LHCN-M2 (cell line): ENCODE measurements at places on chromosomes 5 and 9.
A peak's percentile ranks its signal among the peaks of the same experiment; 100 is the strongest.

DNA sequence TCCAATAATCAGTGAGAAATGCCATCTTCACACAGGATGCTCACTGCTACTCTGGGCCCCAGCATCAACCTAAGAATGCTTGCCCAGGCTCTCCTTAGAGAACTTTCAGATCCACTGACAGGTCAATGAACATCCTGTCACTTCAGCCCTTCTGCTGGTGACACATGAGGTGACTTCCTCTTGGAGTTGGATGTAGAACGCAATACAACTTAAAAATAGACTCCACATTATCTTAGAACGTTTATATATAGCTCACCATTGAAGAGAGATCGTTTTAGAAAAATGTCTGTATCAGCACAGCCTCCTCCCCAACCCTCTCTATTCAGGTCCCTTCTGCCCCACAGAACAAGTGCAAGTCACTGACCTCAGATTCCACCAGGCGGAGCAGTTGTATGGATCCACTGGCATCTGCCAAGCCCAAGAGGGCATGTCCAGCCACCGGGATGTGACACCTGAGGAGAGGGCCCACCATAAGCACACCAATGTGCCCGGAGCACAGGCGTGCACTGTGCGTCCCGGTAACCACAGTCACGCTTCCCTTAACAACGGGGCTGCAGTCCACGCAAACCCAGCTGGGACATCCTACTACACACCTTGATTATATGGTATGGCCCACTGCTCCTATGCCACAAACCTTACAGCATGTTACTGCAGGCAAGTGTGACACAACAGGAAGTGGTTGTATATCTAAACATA is 2.9 kb downstream of the DPH7 start:
- DNase-seq: no peak

- no peak for DNase-seq
These were observed 582.4 kb downstream of the BRINP1 start for GRCh38 chr9:118786877-118787276.

DNA sequence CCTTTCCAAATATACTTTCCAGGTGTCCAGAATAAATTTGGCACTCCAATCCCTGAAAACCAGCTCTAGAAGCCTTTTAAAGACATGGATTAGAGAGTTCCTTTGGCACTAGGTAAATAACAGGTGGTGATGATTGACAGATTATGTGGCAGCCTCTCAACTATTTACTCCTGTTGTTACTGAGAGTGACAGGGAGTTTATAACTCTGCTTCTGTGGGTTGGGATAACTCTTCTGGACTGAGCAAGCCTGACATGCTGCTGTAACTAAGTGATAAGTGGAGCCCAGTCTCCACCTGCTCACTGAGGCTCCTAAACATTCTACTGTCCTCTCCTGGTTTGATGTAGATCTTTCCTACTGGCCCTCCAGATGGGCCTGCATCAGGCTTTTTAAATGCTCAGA is 693.2 kb upstream of the FTMT start:
- no peak for DNase-seq

- DNase-seq: no peak
These were observed 103.3 kb upstream of the PITX1 start for GRCh38 chr5:135137146-135137915.

- peak; percentile 24 for DNase-seq
These were observed 46.0 kb downstream of the CRB2 start for GRCh38 chr9:123401879-123402513.

DNA sequence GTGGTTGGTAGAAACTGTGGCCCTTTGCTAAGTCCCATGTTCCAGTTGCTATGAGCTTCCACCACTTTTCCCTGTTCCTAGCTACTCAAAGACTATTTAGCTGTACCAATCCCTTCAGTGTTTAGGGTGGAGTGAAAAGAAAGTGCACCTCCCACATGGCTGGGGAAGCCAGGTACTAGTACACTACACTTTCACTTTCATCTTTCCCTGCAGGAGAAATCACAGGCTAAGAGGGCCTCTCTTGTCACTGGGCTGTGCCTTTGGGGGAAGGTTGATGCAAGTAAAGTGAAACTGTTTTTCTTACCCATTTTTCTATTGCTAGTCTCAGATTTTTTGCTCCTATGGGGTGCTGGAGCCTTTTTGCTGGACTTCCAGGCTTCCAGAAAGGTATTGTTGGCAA is 33.5 kb upstream of the CKS2 start:
- DNase-seq: no peak

DNA sequence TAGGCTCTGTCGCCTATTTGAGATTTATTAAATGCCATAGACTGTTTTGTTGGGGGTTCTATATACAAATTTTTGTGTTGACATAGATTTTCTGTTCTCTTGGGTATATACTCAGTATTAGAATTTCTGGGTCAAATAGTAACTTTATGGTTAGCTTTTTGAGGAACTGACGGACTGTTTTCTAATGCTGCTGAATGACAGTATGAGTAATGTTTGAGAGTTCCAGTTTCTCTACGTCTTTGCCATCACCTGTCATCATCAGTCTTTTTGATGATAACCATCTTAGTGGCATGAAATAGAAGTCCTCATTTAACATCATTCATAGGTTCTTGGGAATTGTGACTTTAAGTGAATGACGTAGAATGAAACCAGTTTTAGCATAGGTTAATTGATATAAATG is 60.1 kb downstream of the CCDC171 start:
- DNase-seq: no peak

- no peak for DNase-seq
These were observed 17.2 kb downstream of the AGXT2 start for GRCh38 chr5:35030426-35031100.

GRCh38 chr9:85402551-85402950 is 339.2 kb downstream of the AGTPBP1 start:
- no peak for DNase-seq

GRCh38 chr5:59449905-59450644 is 443.5 kb downstream of the PDE4D start:
- DNase-seq: no peak

DNA sequence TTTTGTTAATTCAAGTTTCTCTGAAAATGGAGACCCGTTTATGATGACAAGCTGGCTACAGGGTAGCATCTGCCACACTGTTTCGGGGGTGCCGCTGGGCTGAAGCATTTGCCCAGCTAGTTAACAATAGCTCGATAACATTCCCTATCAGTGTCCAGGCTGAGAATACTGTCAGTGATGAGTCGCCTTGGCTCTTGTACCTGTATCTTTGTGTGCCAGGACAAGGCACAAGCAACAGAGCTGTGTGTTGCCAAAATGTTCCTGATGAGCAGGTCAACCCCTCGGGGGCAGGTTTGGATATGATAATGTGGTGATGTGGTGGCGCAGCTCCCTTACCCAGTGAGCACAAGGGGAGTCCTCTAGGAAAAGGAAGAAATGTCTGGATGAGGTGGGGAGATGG is 7.0 kb downstream of the TGFBI start:
- no peak for DNase-seq

DNA sequence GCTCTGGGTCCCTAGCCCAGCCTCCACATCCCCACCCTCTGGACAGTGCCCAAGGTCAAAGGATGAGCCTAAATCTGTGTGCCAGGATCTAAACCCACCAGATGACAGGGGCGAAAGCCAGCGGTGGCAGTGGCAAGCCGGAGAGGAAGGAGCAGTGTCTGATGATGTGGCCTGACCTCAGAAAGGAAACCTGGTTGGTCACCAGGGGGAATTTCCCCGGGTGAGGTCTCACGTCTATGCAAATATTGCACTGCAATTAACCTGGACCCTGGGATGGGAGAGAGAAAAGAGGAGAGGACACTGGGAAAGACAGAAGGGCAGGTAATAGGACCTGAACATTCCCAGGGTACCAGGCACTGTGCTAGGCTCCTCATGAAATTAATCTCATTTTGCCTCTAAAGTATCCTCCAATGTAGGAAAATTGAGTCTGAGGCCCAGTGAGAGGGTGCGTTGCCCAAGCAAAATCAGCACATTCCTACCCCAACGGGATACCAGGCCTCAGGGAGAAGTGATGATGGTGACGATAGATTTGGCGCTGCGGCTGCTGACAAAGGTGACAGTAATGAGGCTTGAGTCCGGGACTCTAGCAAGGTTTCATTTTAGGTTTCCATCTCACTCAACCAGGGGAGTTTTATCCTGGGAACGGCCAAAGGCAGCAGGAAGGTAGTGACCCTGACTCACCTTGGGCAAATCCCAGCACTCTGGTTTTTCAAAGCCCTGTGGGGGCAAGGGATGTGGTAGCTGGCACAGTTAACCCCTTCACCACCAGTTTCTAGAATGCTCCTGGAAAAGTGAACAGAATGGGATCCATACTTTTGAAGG is 13.4 kb upstream of the TNIP1 start:
- peak; percentile 50 for DNase-seq

GRCh38 chr9:129275626-129276247 is 97.7 kb upstream of the IER5L start:
- DNase-seq: no peak

DNA sequence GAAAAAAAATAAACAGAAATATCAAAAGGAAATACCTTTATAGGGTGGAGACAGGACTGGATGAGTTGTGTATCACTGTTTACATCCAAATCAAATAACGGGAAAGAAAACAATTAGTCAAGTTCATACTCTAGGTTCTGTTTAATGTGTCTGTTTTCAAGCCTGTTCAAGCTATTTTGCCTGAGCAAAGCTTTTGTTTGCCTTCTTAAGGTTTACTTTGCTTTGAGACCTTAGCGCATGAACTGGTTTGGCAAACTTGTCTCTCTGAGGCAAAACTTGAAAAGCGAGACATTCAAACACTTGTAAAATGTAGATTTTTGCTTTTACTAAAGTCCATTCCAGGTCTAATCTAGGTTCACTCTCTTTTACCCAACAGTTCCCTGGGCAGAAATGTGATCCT is 174.1 kb upstream of the RFX3 start:
- no peak for DNase-seq

GRCh38 chr9:16211946-16212345 is 658.5 kb downstream of the BNC2 start:
- no peak for DNase-seq

GRCh38 chr9:128120741-128121465 is 6.6 kb downstream of the PTGES2 start:
- DNase-seq: no peak

GRCh38 chr9:107730666-107731065 is 241.1 kb upstream of the KLF4 start:
- DNase-seq: peak; percentile 82

DNA sequence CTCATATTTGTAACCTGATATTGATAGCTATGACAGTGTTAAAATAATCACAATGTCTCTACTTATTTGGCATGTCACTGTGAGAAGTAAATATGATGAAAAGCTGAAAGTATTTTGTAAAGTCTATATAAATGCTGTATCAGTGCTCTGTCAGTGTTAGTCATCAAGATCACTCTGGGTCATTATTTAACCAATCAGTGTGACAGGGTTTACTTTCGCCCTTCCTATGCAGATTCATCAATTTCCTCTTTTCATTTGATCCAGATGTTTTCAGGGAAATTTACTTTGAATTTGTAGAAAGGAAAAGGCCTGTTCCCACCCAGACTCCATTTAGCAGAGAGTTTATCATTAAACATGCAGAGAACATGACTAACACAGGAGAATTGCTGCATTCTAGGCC is 9.9 kb upstream of the PCSK5 start:
- peak; percentile 4 for DNase-seq

DNA sequence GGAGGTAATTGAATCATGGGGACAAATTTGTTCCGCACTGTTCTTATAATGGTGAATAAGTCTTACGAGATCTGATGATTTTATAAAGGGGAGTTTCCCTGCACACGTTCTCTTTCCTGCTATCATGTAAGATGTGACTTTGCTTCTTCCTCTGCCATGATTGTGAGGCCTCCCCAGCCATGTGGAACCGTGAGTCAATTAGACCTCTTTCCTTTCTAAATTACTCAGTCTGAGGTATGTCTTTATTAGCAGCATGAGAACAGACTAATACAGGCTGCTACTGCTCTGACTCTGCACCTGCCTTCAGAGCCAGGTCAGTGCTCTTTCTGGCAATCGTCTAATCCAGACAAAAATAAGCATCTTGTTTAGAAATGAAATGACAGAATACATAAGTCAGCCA is 479.2 kb upstream of the TUSC1 start:
- DNase-seq: no peak

DNA sequence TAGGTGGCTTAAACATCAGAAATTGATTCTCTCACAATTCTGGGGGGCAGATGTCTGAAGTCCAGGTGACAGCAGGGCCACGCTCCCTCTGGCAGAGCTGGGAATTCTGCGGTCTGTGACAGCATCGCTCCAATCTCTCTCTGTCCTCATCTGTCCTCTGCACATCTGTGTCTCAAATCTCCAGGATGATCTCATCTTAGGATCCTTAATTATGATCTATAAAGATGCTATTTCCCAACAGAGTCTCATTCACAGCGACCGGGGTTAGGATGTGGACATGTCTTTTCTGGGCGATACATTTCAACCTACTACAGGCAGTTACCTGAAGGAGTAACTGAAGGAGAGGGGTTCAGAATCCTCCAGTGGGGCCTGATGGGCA is 31.4 kb downstream of the ANKRD33B start:
- no peak for DNase-seq

DNA sequence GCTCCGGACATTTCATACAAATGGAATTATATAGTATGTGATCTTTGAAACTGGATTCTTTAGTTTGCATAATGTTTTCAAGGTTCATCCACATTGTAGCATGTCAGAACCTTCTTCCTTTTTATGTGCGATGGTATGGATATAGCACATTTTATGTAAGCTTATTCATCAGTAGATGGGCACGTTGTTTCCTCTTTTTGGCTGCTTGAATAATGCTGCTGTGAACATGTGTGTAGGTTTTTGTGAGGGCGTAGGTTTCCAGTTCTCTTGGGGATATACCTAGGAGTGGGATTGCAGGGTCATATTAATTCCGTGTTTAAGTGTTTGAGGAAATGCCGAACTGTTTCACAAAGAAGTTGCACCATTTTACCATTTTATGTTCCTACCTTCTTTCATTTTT is 187.8 kb downstream of the NR3C1 start:
- DNase-seq: no peak

DNA sequence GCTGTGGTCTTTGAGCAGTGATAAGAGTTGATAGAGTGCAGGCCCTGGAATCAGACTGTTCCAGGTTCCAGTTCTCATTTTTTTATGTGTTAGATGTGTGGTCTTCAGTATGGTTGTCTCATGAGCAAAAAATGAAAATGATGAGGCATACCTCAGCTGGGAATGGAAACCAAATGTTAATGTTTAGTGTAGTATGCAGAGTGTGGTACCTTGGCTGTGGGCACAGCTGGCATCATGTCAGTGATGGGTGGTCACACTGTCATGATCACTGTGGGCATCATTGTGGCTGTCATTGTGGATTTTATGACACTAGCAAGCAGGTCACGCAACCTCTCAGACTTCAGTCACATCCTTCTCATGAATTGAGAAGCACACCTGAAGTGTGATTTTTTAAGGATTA is 6.4 kb downstream of the ABLIM3 start:
- DNase-seq: no peak

DNA sequence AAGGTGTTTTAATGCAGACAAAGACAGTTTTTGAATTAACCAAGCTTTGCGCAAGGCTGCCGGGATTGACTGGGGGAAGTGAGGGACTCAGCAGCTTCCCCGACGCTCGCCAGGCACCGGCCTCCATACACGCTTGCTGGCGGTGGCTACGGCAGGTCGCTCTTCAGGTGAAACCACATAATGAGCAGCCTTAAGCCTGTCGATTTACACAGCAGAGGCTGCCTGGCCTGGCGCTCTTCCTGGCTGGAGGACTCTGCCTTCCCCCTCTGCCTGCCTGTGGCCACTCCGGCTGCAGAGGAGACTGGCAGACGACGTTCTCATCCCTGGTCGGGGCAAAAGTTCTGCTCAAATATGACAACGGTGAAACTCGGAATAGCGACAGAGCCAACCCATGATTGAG is 9.0 kb upstream of the NOTCH1 start:
- DNase-seq: no peak
